ENCODE measurements at places on chromosomes 11 and 22. TPM values are rescaled to one million over a fixed set of nuclear protein-coding genes. Genes with fewer than 3 reads are reported as not detected.

DNA sequence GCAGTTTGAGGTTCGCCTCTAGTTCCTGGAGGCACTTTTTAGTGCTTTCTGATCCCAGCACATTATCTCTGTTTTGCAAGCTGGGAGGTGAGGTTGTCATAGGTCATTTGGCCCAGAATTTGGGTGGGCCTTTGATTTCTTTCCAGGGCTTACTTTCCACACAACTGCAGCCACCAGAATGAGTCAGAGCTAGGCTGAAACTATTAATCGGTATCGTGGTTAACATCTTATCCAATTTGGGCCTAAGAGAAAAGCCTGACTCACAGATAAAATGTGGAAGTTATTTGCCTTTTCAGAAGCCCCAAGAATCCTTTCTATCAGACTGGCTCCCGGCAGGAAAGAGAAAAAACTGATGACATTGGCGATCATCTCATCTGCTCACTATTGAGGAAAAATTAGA lies 166.4 kb downstream of the KIRREL3 start:
- DNase-seq = no peak

DNA sequence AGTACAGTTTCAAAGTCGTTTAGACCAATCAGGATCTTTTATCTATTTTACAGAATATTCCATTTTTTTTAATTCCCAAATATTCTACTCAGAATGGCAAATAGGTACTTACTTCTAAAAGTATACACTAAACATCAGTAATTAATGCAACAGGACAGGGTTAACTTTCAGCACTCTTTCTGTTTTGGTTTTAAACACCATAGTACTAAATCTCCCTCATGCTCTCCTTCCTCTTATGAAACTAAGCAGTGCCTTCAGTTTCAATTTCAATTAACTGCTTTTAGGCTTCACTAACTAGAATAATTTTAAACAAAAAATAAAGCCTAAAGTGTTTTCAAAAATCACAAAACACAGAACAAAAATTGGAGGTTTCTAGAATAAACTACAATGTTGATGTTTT lies 57.9 kb downstream of the NOX4 start:
- no peak for DNase-seq

- DNase-seq = no peak
Measured at GRCh38 chr11:66849501-66850234, 6.4 kb downstream of the RCE1 start.

DNA sequence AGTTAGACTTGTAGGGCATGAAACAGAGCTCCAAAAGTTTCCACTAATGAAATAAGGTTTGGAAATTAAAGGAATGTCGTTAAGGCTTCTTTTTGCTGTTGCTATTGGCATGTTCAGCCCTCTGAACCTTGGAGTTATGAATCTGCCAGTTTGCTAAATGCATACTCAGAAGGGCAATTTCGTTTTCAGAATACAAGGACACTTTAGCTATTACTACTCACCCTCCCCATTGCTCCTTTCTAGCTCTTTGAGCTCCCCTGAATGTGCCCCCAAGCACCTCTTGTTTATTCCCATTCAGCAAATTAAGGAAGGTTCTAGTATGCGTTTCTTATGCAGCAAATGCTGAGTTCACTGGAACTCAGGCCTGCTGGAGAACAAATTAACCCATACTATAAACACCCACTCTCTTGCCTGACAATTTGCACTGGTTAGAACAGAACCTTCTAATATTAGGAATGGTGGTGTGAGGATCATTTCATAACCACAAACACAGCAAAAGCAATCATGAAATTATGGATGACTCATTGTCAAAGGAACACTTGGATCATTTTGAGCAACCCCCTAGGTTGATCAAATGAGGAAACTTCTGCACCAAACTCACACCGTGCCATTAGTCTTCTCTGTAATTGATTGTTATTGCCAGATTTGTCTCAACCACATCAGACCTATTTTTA lies 26.2 kb upstream of the LIN7C start:
- DNase-seq = no peak

DNA sequence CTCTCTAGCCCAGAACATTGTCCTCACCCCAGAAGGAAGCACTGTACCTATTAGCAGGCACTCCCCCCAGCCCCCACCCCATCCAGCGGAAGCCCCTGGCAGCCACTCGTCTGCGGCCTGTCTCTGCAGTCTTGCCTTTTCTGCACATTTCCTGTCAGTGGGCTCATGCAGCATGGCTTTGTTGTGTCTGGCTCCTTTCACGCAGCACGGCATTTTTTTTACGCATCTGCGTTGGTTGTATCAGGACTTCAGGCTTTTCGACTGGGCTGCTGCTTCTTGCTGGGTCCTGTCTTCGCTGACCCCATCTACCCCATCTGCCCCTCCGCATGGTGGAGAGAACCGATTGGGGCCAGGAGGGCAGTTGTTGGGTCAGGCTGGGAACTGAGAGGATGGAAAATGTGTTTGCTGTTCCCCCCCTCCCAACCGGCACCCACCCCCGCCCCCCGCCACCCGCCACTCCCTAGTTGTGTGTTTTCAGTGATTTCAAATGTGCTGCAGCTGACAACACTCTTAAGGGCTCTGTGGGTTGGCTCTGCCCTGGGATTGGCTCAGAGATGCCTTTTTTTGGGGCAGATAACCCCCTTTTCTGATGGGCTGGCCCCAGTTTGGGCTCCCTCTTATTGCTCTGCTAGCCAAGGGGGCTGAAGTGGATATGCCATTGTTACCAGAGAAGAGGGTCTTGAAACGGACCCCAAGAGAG lies 110.0 kb downstream of the KIAA1671 start:
- no peak for DNase-seq

GRCh38 chr11:112852143-112852866 lies 108.9 kb upstream of the NCAM1 start:
- DNase-seq = no peak

GRCh38 chr22:41075946-41076345 lies 16.4 kb upstream of the EP300 start:
- no peak for DNase-seq

GRCh38 chr22:33057363-33057995 lies 702 bp downstream of the SYN3 start:
- no peak for DNase-seq

DNA sequence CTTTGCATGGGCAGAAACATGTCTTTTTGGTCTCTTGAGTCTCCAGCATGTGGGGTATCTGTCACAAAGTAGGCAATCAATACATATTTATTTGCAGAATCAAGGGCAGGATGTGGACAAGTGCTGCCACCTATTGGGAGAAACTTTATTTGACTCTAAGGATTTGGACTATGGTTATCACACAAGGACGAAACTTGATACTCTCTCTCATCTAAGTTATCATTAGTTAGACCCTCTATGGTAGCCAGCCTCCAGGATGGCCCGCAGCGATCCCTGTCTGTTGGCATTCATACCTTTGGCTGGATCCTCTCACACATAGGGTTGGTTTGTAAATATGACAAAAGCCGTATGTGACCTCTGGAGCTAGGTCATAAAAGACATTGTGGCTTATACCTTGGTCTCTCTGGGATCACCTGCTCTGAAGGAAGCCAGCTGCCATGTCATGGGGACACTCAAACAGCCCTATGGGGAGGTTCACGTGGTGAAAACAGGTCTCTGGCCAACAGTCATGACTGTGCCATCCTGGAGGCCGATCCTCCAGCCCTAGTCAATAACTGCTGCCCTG lies 1.1 kb upstream of the FBXO7 start:
- DNase-seq = peak; percentile 40

- DNase-seq = no peak
Measured at GRCh38 chr11:82776377-82776776, 42.7 kb upstream of the FAM181B start.

DNA sequence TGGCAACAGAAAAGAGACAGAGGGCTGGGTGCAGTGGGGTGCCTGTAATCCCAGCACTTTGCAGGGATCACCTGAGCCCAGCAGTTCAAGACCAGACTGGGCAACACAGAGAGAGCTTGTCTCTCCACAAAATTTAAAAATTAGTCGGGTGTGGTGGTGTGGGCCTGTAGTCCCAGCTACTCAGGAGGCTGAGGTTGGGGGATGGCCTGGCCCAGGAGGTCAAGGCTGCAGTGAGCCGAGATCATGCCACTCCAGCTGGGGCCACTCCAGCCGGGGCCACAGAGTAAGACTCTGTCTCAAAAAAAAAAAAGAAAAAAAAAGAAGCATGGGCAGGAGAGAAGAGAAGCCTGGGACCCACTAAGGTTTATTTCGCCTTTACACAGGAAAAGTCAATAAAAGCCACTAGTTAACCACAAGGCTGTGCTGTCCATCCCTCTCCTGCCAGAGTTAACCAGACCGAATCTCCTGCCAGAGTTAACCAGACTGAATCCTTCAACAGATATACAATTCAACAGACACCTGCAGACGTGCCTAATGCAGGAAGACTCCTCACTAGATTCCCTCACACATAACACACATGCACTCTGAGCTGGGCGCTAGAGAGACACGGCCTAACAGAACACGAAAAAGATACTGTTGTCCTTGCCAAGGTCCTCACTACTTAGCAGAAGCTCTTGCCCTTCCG lies 29.8 kb downstream of the MICAL3 start:
- DNase-seq = no peak

- no peak for DNase-seq
Measured at GRCh38 chr11:59754494-59754858, 700 bp upstream of the STX3 start.

GRCh38 chr11:72985645-72986044 lies 156.5 kb downstream of the FCHSD2 start:
- peak; percentile 12 for DNase-seq

DNA sequence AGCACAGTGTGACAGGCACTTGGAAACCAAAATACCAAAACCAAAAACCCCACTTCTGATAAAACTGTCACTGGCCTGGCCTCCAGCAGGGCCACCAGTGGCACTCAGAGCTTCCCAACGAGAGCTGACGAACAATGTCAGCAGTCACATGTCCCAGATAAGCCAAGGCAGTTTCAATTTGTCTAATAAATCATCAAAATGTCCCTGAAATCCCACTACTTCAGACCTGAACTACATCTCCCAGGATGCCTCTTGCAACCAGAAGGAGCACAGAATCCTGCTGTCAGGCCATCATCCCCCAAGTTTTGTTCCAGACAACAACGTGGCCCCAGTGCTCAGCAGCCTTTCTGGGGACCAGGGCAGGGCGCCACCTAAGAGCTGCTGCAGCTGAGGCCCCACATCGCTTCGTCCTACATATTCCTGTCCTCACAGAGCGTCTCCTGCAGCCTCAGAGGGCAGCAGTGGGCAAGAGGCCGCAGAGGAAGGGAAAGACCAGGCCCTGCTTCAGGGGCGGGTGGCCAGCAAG lies 25.1 kb downstream of the LRFN4 start:
- no peak for DNase-seq

- no peak for DNase-seq
Measured at GRCh38 chr11:41175304-41175972, 284.0 kb downstream of the LRRC4C start.

DNA sequence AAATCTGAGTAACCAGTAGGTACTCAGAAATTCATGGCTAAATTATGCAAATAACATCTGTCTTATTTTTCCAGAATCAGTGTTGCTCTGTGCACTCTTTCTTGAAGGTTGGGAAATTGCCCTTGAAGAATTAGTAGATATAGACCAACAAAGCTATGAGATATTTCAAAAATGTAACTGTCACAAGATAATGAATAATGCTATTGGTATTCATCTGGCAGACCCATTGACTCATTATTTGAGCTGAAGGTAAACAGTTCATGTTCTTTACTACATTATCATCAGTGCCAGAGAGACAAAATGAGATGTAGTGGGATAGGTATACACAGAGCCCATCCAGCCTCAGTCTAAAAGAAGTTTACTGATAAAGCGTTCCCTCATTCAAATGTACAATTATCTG lies 274.7 kb downstream of the CASP12 start:
- DNase-seq = no peak

DNA sequence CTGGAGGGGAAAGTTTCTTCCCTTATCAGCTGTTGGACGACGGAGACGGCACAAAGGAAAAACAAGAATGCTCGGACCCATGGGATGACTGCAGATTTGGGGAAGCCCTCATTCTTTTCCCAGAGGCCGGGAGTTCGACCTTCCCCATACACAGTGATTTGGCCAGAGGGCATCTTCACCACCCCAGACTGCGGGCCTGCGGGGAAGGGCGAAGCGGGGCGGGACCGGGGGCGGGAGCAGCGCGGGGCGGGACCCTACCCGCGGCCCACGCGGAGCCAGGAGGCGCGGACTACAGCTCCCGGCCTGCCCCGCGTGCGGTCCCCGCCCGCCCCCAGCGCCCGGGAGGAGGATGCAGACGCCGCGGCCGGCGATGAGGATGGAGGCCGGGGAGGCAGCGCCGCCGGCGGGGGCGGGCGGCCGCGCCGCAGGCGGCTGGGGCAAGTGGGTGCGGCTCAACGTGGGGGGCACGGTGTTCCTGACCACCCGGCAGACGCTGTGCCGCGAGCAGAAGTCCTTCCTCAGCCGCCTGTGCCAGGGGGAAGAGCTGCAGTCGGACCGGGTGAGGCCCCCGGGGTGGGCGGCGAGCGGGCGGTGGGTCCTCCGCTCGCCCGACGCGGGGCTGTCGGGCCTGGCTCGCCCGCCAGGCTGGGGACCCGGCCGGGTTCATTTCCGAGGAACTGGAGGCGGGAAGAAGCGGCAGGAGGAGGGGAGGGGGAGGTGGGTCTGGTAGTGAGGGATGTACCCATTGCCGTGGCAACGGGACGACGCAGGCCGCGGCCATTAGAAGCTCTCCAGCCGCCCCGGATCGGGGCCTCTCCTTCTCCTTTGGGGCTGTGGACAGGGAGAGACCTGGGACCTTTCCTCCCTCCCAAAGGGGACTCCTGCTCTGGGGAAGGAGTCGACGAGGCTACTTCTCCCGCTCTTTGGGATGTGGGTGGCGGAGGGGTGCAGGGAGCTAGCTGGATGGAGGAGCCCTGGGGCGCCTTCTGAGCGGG lies at the start of gene KCTD17:
TSS of gene KCTD17 (plus strand) at position 352 of the 995 bp plus-strand sequence. CDS start at position 371, 19 bp downstream.
- DNase-seq = peak; percentile 58

DNA sequence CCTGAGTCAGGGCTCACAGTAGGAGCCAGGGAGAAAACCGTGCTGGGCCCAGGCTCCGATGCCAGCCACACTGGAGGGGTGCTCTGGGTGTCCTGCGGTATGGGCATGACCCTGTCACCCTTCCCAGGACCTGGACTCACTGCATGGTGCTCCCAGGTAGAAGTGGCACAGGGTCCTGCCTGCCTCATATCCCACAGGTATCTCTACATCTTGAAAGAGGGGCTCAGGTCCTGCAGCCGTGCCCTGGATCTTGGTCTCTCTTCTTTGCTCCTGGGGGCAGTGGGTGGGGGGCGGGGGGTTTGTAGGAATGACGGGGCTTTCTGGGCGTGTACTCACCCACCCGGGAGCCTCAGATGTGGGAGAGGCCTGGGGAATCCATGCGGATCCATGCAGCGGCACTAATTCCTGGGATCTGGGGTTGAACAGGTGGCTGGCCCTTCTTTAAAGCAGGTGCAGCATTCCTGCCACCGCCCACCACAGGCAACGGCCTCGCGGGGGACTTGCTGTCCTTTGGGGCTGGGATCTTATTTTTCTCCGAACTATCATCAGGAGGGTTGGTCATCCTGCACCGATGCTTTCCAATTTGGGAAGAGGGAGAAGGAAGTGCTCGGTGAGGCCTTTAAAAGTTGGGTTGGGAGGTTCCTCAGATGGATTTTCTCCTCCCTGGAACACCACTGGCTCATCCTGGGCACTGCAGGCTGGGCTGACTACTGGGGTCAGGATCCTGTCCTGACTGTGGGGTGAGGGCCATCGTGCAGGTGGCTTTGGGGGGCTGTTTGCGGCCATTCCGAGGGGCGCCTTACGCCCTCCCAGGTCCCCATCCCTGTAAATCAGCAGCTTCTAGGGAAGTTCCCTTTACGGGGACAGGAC lies 886.4 kb downstream of the BRD1 start:
- no peak for DNase-seq

SPDYC gene
- polyA plus RNA-seq = not detected

DEPDC7 gene
- polyA plus RNA-seq = 26.9 TPM

ABCC8 gene
- 5.2 TPM for polyA plus RNA-seq

GNAZ gene
- 4.8 TPM for polyA plus RNA-seq

TXN2 gene
- 114 TPM for polyA plus RNA-seq

PRODH gene
- 20.3 TPM for polyA plus RNA-seq

RTN4RL2 gene
- 1.3 TPM for polyA plus RNA-seq

HEPHL1 gene
- polyA plus RNA-seq = 0.20 TPM

CATSPERZ gene
- polyA plus RNA-seq = 0.28 TPM

IL17REL gene
- polyA plus RNA-seq = not detected
